ENCODE measurements at places on chromosomes 12 and 14.

GRCh38 chr12:100127766-100128511, 14.7 kb downstream of the BLTP3B start:
- no peak for DNase-seq

DNA sequence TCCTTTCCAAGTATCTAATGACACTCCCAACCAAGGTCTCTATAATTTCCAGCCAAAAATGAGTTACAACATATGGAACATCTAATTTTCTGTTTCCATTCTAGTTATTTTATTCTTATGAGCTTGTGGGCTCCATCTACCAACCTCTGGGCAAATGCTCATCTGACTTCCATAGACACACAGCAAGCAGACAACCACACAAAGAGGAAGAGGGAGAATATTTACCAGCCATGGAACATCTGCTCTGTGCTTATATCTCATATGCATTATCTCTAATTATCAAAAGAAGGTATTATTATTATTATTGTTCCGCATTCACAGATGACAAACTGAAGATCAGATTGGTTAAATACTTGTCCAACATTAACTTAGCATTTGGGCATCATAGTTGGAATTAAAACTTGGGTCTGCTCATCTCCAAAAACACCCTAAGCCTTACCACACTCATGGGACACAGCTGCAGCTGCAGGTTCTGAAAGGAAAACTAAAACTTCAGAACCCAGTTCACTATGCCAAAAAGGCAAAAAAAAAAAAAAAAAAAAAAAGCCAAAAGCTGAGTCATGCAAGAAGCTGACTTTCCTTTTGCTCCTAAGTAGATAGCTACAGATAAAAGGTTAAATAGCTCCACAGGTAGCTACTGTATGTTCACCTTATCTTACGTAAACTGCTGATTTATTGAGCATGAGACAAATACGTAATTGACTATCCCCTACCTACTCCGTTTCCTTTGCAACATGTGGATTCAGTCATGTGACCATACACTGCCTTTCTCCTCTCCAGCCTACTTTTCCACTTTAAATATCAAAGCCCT, 23.6 kb upstream of the TCL1B start:
- DNase-seq, result no peak

DNA sequence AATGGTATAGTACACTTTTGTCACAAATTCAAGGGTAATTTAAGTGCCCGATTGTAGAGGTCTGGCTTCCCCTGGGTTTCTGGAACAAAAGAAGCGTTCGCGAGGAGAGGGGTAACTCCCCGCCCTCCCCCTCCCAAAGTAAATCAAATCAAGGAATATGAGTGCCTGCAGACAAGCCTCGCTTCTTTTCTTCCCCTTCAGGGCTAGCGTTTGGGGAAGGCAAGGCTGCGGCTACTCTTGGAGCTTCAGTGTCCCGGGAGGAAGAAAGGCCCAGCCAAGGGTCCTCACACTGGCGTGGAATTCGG, 456 bp upstream of the TMPO start:
- DNase-seq, result no peak

DNA sequence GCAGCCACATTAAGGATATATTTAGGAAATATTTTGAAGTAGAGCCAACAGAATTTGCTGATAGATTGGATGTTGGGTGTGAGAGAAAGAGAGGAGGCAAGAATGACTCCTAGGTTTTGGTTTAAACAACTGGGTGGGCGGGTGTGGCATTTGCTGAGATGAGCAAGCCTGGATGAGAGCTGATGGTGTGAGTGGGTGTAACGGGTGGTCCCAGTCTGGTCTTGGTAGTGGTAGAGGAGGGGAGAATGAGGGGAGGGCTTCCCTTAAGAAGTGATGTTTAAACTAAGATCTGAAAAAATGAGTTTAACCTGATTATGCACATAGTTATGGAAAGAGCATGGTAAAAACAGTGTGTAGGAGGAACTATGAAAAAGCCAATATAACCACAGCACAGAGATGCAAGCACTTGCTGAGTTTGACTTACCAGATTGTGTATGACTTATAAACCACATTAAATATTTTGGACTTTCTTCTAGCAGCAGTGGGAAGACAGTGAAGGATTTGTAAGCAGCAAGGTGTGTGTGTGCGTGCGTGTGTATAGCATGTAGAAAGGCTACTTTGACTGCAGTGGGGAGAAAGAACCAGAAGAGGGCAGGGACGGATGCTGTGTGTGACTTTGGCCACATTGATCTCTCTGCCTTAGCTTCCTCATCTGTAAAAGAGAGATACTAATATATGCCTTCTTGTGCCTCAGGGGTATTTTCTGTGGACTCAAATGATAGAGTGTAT, 139.7 kb downstream of the PRIMA1 start:
- DNase-seq, result no peak

DNA sequence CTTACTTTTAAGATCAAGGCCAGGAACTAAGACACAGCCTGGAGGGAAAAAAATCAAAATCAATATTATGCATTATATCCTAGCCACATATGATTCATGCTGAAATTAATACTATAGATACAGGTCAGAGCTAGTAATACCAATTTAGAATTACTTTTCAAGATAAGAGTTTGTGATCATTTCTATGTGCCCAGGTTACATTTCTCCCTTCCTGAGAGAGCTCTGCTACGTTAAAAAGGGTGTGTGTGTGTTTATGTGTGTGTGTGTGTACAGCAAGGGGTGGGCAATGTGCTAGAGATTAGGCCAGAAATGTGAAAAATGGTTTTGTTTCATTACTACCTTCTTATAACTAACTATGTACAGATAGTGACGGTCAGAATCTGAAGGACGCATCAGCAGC, 223.9 kb upstream of the FLRT2 start:
- no peak for DNase-seq

Measured in renal pelvis (tissue), 12 donors.